Activated T-cell treated with anti-CD3 and anti-CD28 coated beads, Interleukin-2, amount 50 U/mL, for 1 hour (primary cell): ENCODE measurements at places on chromosomes 3 and 15.

GRCh38 chr3:111577798-111578685 is 17.1 kb downstream of the ZBED2 start:
- no peak for DNase-seq

- no peak for DNase-seq
These were observed 92.5 kb upstream of the MB21D2 start for GRCh38 chr3:193010191-193010590.

DNA sequence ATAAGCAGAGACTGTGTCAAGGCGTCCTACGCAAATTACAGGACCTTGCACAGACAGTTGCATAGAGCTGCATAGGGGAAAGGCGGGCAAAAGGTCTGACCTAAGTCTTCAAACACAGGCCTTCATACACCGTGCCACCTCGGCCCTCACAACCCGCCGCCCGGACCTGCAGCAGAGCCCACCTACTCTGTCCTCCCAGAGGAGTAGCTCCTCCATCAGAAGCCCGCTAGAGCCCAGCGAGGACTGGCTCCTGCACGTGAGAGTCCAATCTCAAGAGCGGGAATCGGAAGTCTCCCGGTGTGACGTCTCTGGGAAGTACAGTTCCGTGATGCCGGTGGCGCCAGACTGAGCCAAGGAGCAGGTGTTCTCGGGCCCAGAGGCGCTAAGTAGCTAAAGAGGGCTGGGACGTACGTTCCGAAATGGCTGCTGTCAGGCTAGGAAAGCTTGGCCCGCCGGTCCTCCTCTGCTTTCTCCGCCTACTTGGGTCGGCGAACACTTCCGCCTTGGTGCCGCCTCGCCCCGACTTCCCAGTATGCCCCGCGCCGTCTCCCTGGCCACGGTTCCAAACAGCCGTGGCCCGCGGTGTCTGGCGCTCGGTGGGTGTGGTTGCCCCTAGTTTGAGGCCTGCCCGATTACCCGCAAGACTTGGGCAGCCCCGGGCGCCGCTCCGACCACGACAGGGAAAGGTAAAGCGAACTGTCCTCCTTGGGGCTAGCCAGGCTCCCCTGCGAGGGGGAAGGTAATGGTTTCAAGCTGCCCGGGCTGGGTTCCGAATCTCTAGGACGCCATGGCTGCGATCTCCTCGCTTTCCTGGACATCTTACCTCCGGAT is at the start of the genes ASTE1 and NEK11:
ASTE1 (minus strand) TSS at position 505 of the 831 bp plus-strand sequence. CDS start 1,519 bp downstream, outside the sequence.
NEK11 (plus strand) TSS at position 557 of the 831 bp plus-strand sequence. CDS start 2,832 bp downstream, outside the sequence.
- DNase-seq = peak; percentile 92

DNA sequence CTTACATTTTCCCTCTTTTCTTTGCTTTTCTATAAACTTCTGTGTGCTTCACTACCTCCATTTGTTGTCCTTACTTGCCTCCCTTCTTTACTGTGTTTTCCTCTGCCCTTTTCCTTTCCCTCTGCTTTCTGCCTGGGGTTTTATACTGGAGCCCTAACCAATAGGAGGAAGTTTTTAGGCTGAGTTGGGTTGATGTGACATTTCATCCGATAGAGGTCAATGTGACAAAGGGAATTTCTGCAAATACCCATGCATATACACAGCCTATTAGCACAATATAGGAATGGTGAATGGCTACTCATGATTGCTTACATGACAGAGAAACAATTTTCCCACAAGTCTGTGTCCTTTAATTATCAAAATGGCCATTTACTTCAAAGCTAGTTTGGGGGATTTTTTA is 153.0 kb upstream of the ARPP21 start:
- no peak for DNase-seq

GRCh38 chr3:123353850-123354233 is 95.0 kb downstream of the ADCY5 start:
- no peak for DNase-seq

DNA sequence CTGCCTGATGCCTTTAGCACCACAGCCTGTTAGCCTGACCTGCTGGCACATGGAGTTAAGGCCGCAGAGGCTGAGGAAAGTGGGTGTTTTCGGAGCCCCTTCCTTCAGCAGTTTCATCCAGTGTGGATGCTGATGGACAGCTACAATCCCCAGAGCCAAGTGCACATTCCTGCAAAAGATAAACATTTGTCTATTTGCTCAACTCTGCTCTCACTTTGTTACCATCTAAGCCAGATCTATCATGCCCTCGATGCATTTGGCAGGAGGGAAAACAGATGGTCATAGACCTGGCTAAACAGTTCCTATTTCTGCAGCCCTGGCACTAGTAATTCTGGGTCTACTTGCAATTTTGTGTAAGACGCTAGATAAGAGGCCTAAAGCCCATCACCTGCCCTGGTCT is 312.9 kb upstream of the RASGRP1 start:
- no peak for DNase-seq

- DNase-seq = no peak
These were observed 785.3 kb downstream of the ROBO2 start for GRCh38 chr3:77825001-77825827.

DNA sequence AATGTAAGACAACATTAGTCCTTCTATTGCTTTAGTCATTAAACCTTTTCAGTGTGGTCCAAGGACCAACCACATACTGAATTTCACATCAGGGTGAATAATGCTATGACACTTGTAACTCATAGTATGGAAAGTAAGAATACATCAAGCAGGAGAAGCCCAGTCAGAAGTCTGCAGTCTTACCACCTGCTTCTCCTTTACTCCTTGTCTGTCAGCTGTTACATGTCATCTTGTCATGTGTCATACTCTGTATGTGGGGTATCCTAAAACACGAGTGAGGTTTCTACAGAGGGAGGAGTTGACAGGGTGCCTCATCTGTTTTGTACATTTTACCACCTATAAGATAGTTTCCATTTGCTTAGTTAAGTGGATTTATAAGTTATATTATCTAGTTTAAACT is 32.8 kb upstream of the EID1 start:
- no peak for DNase-seq

DNA sequence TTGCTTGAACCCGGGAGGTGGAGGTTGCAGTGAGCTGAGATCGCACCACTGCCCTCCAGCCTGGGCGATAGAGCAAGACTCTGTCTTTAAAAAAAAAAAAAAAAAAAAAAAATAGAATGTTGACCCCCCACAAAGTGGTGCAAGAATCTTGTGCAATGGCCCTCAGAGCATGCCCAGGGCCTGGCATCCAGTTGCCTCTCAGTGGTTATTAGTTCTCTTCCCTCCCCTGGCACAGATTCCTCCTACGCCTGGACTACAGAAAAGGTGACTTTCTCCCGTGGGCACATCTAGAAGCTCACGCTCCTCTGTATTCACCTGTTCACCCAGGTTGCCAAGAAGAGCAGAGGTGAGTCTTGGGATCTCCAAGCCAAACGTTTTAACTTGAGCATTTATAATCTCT is 36.7 kb downstream of the ACSBG1 start:
- DNase-seq = no peak

DNA sequence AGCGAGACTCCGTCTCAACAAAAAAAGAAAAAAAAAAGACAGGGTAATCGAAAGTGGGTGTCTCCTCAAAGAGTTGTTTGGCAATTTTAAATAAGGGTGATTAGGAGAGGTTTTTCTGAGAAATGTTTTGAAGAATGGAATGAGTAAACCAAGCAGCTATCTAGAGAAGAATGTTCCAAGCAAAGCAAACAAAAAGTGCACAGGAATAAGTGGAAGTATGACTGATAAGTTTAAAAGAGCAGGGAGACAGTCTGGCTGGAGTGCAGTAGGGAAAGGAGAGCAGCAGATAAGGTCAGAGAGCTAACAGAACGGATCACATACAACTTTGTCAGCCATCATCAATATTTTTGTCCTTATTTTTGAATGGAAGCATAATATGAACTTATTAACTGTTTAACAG is 853.5 kb downstream of the TUSC7 start:
- DNase-seq = no peak

GRCh38 chr3:194893121-194893987 is 207.7 kb downstream of the FAM43A start:
- DNase-seq = no peak

DNA sequence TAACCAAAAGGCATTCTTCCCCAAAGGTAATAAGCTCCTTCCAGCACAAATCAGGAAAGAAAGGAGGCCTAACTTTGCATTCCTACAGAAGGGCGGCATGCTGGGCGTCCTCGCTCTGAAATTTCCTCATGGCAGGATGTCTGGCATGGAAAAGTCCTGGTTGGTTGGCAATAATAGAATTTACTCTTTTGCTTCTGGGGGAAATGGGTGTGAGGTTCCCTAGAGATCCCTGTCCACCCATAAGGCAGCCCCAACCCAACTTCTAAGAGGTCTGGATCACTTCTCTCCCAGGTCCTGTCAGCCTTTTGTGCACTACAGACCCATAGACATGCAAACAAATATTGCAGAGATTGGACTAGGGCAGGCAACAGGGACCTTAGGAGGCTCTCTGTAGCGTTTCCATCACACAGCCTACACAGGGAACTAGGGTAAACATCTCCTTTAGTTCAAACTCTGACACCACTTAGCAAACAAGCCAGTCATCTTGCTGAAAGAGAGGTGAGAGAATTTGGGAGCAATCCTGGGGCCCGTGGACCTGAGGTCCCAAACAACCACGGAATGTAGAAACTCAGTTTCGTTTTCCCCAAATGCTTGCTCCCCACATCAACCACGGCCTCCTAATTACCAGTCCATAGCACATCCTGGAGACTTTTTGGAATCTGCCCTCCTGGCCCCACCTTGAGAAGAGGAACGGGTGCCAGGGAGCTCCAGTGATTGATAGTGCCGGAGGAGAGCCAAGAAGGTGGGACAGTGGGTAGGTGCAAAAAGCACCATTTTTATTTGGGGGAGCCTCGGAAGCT is 2.1 kb downstream of the ZIC4 start:
- no peak for DNase-seq

DNA sequence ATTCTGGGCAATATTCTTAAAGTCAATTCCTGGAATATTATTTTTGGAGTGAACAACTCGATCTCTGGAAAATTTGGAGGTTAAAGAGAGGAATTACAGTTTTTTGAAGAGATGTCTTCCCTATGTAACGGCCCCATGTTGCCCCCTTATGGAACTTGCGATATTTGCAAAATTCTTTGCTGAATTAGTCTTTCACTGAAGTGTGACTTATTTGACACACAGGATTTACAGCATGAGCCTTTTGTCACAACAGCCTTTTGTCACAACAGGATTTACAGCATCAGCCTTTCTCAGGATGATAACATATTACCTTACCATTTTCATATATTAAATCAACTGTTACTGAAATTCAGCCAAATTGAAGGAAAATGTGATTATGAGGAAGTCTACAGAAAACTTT is 37.8 kb upstream of the SPTSSB start:
- DNase-seq = no peak

DNA sequence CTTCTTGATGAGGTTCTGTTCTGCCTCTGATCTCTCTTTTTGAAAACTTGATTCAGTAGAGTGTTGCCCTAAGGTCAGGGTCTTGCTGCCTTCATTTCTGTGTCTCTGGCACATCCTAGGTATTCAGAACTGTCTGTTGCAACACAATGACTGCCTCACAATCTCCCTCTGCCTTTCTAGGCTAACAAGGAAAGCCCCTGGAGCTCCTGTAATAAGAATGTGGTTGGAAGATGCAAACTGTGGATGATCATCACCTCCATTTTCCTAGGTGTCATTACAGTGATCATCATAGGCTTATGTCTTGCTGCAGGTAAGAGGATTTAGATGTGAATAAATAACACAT is 7.0 kb downstream of the C3orf52 start:
- no peak for DNase-seq

DNA sequence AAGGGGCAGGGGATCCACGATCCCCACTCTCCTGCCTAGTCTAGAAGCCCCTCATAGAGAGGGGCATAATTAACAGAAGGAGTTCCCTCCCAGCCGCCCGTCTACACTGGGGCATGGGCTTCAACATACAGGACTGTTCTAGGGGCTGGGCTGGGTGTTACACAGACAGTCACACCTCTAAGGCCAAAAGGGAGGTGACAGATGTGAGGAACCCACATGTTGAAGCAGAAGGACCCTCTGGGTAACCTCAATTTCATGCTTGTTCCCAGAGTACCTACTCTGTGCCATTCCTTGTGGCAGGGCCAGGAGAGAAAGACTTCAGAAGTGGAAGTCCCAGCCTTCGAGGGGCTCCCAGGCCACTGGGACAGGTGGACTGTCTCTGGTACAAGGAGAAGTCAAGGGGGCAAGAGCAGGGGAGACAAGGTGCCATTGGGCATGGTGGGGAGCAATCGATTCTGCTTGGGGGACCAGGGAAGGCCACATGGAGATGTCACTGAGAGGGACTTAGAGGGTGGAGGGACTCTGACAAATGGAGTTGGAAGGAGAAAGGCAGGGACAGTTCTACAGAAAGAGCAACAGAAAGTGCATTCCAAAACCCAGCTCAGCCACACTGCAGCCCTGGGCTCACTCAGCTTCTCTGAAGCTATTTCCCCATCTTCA is 71.3 kb downstream of the CPN2 start:
- DNase-seq = no peak

GRCh38 chr15:24919446-24919845 is 35.3 kb upstream of the SNRPN start:
- DNase-seq = no peak

GRCh38 chr3:197736010-197736490 is 654 bp downstream of the RUBCN start:
- DNase-seq = peak; percentile 50

DNA sequence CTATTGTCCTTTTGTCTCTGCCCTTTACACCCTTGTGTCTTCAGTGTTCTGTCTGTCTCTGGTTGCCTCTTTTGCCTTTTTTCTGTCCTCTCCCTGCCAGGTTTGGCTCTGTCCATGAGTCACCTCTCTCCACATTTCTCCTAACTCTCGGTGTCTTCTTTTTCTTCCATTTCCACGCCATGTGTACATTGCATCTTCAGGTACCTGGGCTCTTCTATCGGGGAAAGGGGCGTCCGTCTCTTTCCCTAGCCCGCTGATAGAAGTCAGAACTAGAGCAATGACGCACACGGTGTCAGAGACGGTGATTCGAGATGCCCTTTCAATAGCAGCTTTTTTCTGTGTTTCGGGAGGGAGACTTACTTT is 641 bp downstream of the OPA1 start:
- DNase-seq = peak; percentile 35

DNA sequence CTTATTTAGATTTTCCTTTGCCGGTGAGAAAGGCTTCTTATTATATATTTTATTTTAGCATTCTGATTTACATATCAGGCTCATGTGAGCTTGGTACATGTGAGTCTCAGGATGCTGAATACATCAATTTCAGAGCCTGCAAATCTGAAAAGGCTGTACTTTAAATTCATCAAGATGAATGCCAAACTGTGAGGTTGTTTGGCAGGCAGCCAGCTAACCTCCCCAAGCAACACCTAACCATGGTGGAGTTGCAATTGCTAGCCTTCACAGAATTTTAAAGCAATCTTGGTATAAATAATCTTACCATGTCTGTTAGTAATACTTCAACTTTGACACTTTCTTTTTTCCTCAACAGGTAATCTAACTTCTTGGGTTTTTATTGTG is 252.5 kb downstream of the CDIN1 start:
- DNase-seq = no peak

- no peak for DNase-seq
These were observed 109.5 kb upstream of the IL12A start for GRCh38 chr3:159879146-159879545.

- no peak for DNase-seq
These were observed 45.3 kb downstream of the SEMA3G start for GRCh38 chr3:52399593-52399992.

- DNase-seq = no peak
These were observed 4.8 kb upstream of the ADCY5 start for GRCh38 chr3:123453675-123454074.

- no peak for DNase-seq
These were observed 22.9 kb downstream of the FYCO1 start for GRCh38 chr3:45972534-45973402.
